ENCODE measurements at places on chromosomes 5 and 9.
A peak's percentile ranks its signal among the peaks of the same experiment; 100 is the strongest.

- DNase-seq: peak; percentile 97
These were observed at the start of the genes BRD8 and KIF20A for GRCh38 chr5:138178516-138179276. Gene BRD8 (minus strand): TSS chr5:138178630. CDS start chr5:138178614, 16 bp downstream. Gene KIF20A (plus strand): TSS chr5:138179112. CDS start chr5:138179681, 569 bp downstream.

- no peak for DNase-seq
These were observed 264.2 kb downstream of the CRB2 start for GRCh38 chr9:123620239-123620638.

- no peak for DNase-seq
These were observed 1018.0 kb downstream of the CDH18 start for GRCh38 chr5:18970000-18970399.

GRCh38 chr5:119328753-119329602, 26.8 kb upstream of the TNFAIP8 start:
- DNase-seq: peak; percentile 84

DNA sequence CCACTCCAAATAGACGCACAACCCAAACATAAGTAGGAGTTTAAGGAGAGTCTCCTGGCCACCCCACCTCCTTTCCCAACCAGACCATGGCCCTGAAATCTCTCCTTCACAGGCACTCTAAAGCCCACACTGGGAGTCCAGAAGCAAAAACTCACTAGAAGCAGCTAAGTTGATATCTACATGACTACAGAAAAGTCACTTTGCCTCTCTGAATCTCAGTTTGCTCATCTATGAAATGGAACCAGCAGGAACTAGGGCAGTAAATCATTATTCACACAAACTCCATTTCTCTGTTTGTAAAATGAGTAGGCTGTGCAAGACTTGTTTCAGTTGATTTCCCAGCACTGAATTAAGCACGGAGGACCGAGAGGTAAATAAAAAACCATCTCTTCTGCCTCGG, 4.1 kb upstream of the WWC1 start:
- DNase-seq: no peak

GRCh38 chr5:169139480-169140050, 161.4 kb downstream of the SLIT3 start:
- no peak for DNase-seq

DNA sequence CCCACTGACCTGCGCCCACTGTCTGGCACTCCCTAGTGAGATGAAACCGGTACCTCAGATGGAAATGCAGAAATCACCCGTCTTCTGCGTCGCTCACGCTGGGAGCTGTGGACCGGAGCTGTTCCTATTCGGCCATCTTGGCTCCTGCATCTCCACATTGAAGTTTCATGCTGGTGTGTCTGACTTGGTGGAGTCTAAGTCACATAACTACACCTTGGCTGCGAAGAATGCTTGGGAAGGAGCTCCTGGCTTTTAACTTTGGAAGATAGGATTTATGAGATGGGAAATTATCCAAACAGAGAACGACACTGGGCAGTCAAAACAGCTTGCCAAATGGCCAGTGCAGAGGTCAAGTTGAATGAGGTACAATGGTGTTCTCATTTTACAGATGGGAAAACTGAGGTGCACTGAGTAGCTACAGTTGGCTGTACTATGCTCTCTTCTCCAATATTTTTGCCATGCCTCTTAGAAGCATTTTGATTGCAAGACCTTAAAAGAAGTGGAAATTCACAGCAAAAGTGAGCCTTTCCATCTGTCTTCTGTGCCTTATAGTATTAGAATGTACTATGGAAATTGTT, 36.7 kb downstream of the CCDC192 start:
- no peak for DNase-seq

GRCh38 chr5:164332349-164333196, 827.2 kb downstream of the MAT2B start:
- DNase-seq: no peak

DNA sequence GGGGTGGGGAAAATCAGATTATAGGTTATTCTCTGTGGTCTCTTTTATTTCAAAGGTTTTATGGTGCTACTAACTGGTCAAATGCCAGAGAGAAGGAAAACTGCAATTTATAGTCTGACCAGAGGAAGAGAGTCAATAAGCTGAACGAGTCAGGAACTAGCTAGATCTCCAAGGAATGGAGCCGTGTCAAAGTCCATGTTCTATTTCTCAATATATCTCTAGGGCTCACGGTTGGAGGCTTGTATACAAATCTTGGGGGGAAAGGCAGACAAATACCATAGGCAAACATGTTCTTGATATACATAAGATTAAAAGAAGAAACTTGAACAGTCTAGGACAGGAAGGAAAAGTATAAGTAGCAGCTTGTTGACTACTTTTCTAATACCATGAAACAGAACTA, 627.1 kb downstream of the PDE4D start:
- DNase-seq: no peak

- peak; percentile 58 for DNase-seq
These were observed 59.2 kb downstream of the AP3B1 start for GRCh38 chr5:78235289-78235688.

DNA sequence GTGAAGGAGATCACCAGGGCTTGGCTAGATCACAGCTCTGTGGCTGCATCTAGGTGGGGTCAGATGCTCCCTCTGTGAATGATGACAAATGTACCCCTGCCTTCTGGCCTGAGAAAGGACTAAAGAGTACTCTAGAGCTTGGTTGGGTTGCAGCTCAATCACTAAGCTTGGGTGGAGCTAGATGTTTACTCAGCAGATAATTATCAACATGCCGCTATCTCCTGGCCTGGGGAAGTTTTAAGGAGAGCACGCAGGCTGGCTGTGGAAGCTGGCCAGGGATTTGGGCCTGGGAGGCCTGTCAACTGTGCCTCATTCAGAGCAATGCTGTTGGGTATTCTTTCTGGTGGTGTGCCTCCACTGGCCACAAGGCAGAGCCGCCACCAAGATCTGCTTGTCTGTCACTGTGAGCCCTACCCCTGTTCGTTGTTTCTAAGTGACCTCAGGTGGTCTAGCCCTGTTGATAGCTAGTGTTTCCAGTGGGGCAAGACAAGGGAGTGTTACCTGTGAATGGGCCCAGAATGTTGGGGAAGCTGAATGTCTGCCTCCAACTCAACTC, 181.7 kb downstream of the ADGRV1 start:
- DNase-seq: no peak

DNA sequence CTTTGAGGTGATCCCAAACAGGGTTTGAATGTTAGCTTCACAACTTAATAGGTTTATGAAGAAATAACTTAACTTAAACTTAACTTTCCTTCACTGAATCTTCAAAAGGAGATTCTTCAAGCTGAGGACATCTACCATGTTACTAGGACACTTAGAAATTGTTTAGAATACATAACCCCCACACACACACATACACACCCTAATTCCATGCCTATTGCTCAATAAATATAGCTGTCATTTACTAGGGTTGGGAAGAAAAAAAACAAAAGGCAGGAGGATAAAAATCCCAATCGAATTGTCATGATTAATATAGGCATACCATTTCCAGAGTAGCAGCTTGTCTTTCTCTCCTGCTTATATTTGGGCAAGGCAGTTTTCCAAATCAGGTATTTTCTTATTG, 68.3 kb downstream of the ALDH1A1 start:
- no peak for DNase-seq

- peak; percentile 44 for DNase-seq
These were observed 183.4 kb downstream of the FBXL7 start for GRCh38 chr5:15683332-15683731.

- peak; percentile 18 for DNase-seq
These were observed 490.2 kb downstream of the EBF1 start for GRCh38 chr5:158609333-158610050.

- DNase-seq: peak; percentile 83
These were observed 7.3 kb upstream of the BARHL1 start for GRCh38 chr9:132575005-132575609.

GRCh38 chr5:135450336-135450735, 1.8 kb downstream of the TIFAB start:
- DNase-seq: no peak

DNA sequence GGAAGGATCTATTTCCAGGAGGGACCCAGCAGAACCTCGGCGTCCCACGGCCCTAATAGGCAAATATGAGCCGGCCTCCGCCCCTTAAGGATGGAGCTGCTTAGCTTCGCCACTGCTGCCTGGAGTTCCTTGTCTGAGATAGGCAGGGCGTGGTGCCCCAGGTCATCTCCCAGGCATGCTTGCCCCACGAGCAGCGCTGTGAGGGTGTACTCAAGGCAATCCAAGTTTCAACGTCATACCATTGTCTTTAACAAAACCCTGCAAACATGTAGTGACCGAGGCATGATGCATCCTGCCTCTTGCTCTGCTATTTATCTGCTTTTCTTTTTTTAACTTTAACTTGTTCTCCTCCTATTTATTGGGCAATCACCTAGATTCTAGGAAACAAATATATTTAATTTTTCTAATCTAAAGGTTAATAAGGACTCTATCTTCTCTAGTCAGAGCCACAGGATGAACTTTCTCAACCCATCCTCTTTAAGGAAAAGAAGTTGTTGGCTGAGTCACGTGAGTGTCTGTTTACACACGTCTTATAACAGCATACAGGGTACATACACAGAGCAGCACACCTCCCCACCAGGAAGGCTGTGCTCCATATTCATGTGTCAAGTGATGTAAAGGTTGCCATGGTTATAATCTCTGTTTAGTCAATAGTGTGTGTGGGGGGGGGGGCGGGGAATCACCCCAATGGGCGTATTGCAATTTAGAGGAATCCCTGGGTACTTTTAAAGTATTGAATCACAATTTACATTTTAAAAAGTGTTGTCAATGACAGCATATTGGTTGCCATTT, 27.3 kb upstream of the ZSWIM6 start:
- peak; percentile 95 for DNase-seq

GRCh38 chr5:88515881-88516819, 247.5 kb upstream of the TMEM161B start:
- no peak for DNase-seq

- DNase-seq: no peak
These were observed 378.6 kb downstream of the ICE1 start for GRCh38 chr5:5800801-5801761.

DNA sequence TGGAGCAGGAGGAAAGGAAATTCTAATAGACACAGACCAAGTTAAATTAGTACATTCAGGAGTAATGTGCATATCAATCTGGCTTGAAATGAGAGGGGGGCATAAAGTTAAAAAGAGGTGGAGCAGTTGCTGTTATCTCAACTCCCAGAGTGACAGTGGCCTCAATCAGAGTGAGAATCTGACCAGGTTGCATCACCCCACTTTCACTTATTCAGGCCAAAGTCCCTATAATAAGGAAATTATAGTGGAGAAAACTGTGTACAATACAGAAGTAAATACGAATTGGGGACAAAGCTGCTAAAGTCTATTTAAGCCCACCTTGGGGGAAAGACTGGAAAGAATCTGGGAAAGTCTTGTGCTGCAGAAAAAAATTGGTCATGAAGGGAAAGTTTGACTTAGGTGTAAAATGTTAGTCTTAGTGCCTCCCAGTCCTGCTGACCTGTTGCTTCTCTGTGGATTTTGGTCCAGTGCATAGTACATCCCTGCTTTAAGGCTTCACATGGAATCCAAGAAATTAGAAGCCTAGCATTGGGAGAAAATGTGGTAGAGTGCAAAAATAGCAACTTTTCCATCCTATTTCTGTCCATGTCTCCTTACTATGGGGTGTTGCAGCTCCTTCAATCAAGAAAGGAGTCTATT, 27.9 kb downstream of the MROH2B start:
- DNase-seq: no peak

- DNase-seq: peak; percentile 92
These were observed 196.4 kb downstream of the TRPM3 start for GRCh38 chr9:70924895-70925547.

GRCh38 chr5:143249851-143250250, 153.6 kb downstream of the NR3C1 start:
- DNase-seq: no peak

GRCh38 chr5:121497176-121497575, 354.5 kb upstream of the FTMT start:
- no peak for DNase-seq

- peak; percentile 27 for DNase-seq
These were observed 112.3 kb upstream of the GDNF start for GRCh38 chr5:37951946-37952721.

DNA sequence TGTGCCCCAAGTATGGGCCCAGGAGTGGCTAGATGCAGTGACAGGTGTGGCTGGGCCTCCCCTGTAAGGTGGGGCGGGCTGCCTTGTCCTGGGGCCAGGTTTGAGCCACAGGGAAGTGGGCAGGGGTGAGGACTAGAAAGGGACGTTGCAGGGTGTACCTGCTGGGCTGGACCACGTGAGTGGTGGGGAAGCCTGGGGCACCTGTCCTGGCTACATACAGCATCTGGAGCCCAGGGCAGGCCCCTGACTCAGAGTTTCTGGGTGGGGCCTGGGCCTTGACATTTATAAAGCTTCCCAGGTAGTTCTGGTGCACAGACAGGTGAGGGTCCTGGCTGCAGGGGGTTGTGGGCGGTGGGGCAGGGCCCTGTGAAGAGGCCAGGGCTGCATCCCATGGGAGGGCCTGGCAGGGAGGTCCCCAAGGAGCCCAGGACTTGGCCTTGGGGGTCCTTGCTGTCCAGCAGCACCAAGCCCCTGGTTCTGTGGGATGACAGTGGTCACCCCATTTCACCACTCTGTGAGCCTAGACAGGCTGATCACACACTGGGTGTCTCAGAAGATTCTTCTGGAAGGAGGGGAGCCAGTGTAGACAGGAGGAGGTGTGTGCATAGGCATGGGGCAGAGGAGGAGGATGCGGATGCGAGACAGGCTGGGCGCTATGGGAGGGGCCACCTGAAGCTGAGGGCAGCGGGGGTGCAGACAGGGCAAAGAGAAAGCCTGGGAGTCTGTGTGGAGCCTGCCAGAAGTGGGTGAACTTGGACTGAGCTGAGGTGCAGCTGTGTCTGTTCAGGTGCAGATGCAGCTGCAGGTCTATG, 94.0 kb downstream of the PHF2 start:
- DNase-seq: peak; percentile 15

GRCh38 chr5:73749485-73750270, 123.7 kb downstream of the ARHGEF28 start:
- peak; percentile 65 for DNase-seq

DNA sequence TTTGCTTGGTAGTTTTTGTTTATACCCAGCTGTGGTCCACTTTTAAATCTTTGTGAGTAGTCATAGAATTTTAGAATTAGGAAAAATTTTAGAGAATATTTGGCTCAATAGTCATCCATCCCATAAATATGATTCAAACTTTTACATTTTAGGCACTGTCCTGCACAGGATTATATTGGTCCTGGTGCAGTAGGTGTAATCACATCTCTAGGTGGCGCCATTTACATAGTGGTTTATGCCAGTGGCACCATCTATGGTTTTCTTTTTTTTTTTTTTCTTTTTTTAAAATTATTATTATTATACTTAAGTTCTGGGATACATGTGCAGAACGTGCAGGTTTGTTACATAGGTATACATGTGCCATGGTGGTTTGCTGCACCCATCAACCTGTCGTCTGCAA, 260.7 kb upstream of the KCNN2 start:
- DNase-seq: peak; percentile 87
